ENCODE measurements at places on chromosomes 13 and 19.

GRCh38 chr13:79459906-79460305, 21.0 kb upstream of the NDFIP2 start:
- no peak for DNase-seq

- peak; percentile 85 for DNase-seq
Measured at GRCh38 chr13:44373601-44374347, at the start of gene SERP2. Gene SERP2, plus strand, starts transcription at chr13:44373824. Its CDS starts 202 bp downstream, at chr13:44374026.

DNA sequence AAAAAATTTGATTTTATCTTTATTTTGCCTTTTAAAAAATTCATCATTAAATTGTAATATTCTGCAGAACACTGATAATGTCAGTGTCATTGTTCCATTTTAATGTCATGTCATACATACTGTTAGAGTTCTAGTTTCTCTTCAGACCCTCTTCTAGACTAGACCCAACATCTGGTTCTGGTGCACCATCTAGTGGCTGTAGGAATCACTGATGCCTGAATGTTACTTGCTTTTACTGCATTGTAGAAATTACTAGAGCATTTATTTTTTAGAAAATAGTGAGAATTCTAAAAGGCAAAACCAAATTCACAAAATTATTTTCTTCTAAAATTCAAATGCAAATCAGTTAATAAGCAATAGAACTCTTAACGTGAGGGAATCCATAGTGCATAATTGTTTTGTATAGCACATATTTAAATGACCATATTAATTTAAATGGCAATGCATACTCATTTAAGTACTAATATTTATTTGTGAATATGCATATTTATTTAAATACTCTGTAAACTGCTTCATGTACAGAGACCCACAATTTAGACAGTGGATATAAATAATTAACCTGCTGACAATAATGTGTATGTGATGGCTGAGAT, 425.7 kb downstream of the KLF12 start:
- no peak for DNase-seq

GRCh38 chr19:3586707-3587346, 1.5 kb downstream of the GIPC3 start:
- DNase-seq, result no peak

DNA sequence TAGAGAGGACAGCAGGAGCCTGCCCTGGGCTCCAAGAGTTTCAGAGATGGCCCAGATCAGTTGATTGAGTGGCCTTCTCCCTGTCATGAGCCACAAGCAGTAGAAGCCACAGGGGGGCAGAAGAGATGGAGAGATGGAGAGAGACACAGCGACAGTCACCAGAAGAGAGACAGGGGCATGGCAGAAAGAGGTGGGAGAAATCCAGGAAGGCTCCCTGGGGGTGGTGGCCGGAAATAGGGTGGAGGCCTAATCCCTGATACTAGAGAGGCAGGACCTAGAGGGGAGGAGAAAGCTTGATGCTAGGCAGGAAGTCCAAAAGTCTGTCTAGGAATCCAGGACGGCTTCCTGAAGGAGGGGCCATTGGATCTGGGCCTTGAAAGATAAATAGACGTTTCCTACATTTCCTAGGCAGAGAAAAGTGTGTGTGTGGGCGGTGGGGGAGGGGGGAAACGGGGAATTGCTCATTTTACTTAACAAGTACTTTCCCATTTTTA, 9.6 kb upstream of the TPM4 start:
- DNase-seq, result no peak

GRCh38 chr19:57016076-57016475, 103.7 kb upstream of the USP29 start:
- no peak for DNase-seq

- DNase-seq, result no peak
Measured at GRCh38 chr13:22108283-22108942, 437.5 kb downstream of the FGF9 start.

- no peak for DNase-seq
Measured at GRCh38 chr19:16375157-16375935, 50.7 kb downstream of the KLF2 start.

DNA sequence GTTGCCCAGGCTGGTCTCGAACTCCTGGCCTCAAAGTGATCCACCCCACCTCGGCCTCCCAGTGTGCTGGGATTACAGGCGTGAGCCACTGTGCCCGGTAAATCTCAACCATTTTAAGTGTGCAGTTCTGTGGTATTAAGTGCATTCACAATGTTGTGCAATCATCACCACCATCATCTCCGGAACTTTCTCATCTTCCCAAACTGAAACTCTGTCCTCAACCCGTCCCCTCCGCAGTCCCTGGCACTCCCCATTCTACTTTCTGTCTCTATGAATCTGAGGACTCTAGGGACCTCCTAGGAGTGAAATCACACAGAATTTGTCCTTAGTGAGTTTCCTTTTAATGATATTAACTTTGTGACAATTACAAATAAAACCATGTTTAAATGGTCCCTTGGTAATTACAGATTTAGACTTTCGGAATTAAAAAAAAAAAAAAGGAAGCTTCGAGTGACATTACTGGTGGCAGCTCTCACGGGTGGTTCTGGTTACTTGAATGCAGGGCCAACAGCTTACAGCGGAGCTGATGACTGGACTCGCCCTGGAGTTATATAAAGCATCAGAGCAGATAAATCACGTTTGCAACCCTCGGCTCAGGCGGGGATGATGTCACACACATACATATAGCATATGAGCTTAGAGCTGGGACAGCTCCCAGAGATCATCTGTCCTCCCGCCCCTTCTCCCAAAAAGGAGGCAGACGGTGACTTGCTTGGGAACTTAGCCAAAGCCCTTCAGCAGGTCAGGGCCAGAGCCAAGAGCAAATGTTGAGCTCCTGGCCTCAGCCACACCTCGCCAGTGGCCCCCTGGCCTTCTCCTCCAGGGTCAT, 89.8 kb downstream of the ZNF557 start:
- no peak for DNase-seq

- no peak for DNase-seq
Measured at GRCh38 chr13:42996584-42996983, 4.5 kb upstream of the EPSTI1 start.

GRCh38 chr13:30908416-30908980, 2.4 kb downstream of the MEDAG start:
- no peak for DNase-seq

GRCh38 chr13:108427355-108427754, 157.8 kb downstream of the TNFSF13B start:
- DNase-seq, result no peak

DNA sequence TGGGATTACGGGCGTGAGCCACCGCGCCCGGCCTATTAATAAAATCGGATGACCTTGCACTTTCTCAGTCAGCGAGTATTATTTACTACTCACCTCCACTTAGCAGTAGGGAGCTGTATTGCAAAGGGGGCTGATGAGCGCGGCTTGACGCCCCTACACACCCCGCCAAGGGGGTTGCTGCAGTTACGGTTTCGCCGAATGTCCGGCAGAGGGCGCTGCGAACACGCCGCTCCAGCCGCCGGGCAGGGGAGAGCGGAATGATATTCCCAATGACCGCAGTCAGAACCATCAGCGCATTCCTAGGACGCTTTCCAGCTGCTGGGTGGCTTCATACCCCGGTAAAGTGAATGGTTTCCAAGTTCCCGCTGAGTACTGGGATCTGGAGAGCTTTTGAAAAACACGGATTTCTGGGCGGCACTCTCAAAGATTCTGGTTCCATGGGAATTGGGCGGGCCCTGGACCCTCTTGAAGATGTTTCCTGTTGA, 30.0 kb upstream of the TPT1 start:
- DNase-seq, result peak; percentile 78

DNA sequence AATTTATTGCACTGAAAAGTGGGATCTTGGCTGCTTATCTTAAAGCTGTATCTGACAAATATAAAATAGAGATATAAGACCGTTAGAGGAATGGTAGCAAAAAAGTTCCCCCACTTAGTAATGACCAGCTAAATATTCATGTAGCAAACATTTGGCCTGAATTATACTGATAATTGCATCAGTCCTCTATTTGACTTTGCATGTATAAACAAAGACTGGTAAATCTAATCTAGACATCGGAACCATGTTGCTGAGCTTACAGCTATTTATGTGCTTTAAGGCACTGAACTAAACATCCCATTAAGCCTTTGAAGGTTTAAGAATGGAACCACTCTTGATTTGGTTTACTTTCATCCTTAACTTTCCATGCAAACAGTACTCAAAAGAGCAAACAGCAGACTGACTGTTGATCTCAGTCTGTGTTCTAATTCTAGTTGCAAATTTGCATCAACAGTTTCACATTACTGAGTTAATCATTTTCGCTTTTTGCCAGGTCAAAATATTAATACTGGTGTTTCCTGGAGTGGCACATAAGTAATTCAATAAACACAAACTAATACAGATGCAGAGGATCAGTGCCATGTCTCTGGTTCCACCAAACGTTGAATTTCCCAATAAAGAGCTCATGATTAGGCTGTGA, 203.5 kb upstream of the HTR2A start:
- no peak for DNase-seq

Measured in retina (tissue), 1 donor.